ENCODE measurements at places on chromosomes 6 and 20.

GRCh38 chr6:113565306-113565705 is 291.8 kb upstream of the MARCKS start:
- no peak for DNase-seq

DNA sequence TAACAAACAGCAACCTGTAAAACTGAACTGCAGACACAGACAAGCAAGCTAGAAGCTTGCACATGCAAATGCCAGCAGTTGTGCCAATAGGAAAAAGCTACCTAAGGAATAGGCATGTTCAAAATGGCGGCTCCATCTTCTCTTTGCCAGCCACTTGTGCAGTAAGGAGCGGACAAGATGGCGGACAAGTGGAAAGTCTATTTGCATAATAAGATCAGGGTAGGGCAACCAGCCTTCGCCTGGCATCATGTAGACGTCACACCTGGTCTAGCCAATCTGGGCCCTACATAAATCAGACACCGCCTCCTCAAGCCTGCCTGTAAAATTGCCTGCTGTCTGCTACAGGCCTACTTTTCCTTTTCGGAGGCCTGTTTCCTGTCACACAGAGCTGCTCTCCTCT is 18.0 kb downstream of the C6orf52 start:
- DNase-seq, result no peak

DNA sequence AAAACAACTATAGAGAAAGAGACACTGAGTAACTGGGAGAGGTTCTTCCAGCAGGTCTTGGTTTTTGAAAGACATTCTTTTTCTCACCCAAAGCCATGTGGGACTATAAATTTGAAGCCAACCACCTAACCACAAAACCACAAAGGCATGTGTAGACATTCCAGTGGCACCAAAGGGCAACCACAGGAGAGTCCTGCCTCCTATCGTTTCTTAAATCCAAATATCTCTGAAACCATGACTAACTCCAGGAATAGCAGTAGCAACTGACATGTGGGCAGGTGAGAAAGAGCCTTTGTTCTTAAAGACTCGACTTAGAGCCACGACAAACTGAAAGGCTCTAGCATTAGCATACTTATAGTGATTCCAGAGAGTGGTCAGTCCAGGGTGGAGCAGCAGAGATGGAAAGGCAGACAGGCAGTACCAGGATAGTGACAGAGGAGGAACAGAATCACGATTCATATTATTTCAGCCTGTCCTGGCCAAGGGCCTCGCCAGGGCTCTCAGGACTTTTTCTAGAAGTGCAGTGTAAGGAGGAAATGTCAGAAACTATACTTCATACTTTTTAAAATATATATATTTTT is 9.4 kb upstream of the COL9A1 start:
- no peak for DNase-seq

- no peak for DNase-seq
These were observed 551 bp upstream of the ATP5F1E start for GRCh38 chr20:59032713-59033059.

GRCh38 chr20:35226126-35226883 is at the start of gene MMP24:
Gene MMP24, plus strand, starts transcription at chr20:35226690. Its CDS starts 49 bp downstream, at chr20:35226739.
- no peak for DNase-seq

DNA sequence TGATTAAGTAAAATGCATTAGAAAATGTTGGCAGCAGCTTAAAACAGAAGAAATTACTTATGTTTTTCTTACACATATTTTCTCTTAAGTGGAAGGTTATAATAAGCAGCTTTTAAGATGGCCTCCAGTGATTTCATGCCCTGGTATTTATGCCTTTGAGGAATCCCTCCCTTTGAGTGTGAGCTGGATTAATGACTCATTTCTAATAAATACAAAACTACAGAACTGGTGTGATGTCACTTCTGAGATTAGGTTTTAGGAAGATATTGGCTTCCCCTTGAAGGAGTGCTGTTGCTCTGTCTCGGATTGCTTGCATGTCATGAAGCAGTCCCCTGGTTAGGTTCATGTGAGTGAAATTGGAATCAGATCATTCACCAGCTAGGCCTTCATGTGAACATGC is 143.2 kb upstream of the EPHA7 start:
- DNase-seq, result no peak

DNA sequence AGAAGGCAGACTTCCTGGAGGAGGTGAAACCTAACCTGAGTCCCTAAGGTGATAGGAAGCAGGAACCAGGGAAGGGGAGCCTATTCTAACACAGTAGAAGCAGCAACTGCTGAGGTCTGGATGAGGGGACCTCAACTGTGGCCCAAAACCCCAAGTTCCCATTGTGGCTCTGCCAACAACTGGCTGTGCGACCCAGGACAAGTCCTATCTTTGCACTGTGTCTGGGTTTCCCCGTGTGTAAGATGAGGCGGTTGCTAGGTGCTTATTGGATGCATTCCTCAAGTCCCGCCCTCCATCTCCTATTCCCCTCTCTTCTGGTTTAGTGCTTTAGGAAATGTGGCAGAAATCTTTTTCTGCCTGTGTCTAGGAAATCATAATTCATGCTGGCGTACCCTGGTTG is 52.2 kb upstream of the TTPAL start:
- DNase-seq, result no peak

- DNase-seq, result no peak
These were observed 246.8 kb downstream of the QKI start for GRCh38 chr6:163661272-163661671.

GRCh38 chr6:4224067-4224978 is 88.9 kb upstream of the ECI2 start:
- DNase-seq, result no peak

All from ecto neural progenitor cell (in vitro differentiated cells).